ENCODE measurements at places on chromosomes 7 and 10.

GRCh38 chr7:69782917-69783684 is 184.8 kb downstream of the AUTS2 start:
- no peak for DNase-seq

DNA sequence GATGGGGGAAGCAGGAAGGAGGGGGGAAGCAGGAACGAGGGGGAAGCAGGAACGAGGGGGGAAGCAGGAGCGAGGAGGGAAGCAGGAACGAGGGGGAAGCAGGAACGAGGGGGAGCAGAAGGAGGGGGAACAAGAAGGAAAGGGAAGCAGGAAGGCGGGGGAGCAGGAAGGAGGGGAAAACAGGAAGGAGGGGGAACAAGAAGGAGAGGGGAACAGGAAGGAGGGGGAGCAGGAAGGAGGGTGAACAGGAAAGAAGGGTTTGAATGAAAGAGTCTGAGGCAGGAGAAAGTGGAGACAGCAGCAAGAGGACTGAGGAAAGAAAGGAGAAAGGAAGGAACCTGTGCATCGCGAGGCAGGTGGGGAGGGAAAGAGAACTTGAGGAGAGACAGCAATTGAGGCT is 256.6 kb downstream of the PTEN start:
- DNase-seq, result no peak

DNA sequence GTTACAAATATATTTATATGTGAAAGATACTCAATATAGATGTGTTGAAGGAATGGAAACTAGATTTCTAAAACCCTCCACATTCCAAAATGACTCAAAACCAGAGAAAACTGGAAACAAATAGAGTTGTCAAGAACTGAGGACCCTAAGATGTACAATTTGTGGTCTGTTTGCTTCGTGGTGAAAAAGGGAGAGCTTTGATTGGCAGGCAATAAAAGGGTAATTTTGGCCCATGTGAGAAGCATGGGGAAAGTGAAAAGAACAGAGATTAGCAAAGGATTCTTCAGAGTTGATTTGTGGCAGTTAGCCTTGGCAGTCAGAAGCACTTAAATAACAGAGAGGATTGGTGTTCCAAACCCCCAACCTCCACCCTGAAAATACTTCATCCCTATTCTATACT is 37.1 kb upstream of the DKK1 start:
- DNase-seq, result no peak

- DNase-seq, result no peak
These were observed 234.0 kb downstream of the SNX10 start for GRCh38 chr7:26525398-26526264.

DNA sequence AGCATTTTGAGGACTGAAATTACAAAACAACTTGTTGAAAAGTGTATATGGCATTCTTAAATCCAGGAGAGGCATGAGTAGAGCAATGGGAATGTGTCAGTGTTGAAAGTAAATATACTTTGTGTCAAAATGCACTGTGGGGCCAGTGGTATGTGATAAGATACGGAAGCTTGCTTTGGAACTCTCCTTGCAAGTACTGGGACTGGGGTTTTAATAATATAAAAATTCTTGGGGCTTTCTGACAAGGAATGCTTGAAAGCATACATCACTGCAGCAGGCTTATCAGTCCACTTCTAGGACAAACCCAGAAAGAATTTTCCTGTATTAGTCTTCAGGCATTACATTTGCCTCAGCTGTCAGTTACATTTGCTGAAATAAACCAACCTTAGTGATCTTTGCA is 472.8 kb upstream of the FZD8 start:
- no peak for DNase-seq

GRCh38 chr10:6711408-6711841 is 131.3 kb upstream of the PRKCQ start:
- no peak for DNase-seq

- no peak for DNase-seq
These were observed 140.2 kb downstream of the PRKG1 start for GRCh38 chr10:51214207-51215196.

GRCh38 chr7:151207315-151207714 is 3.0 kb downstream of the H2BK1 start:
- no peak for DNase-seq

DNA sequence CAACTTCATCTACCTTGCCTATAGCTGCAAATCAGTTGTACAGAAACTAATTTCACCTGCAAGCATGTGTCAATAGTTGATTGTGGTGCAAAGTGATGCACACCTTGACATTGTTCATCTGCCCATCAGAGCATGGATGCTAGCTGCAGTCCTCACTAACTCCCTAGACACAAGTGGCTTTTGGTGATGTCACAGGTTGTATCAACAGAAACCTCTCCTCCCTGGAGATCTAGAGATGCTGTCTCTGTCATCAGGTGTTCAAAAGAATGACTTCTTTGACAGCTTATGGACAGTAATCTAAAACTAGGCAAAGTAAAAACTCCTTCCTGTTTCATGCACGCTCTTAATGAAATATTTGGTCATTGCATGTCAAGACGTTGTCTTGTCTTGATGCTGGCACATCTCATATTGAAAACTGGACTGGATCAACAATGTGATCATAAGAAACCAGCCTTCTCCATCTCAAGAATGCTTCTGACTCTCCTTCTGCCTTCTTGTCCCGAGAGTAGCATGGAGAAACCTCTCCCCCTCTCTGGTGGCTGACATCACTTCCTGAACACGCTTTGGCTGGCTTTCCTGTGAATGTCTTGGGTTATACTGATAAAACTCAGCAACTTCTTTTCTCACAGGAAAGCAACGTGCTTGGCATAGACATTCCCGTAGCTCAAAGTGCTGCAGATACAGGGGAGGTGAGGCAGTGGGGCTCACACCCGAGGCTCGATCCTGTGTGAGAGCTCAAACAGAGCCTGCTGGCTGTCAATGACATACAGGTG is 176.2 kb upstream of the CDCA7L start:
- no peak for DNase-seq

GRCh38 chr10:17850501-17850900 is 41.4 kb downstream of the MRC1 start:
- DNase-seq, result no peak

- no peak for DNase-seq
These were observed 96.7 kb upstream of the PIK3CG start for GRCh38 chr7:106768324-106768751.

DNA sequence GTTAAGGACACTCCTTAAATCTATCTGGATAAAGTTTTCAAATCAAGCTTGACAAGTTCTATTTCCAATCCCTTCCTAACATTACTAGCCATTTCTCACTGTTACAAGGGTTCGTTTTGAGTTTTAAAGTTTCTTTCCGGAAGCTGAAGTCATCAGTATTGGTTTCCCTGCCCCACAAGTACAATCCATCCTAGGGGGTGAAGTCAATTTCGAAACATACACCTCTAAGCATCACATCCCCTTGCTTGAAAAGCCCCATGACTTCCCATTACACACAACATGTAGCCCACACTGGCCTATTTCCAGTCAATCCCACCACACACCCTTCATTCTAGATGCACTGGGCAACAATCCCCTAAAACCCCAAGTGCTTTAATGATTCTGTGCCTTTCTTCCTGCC is 13.0 kb downstream of the DPY19L1 start:
- no peak for DNase-seq

DNA sequence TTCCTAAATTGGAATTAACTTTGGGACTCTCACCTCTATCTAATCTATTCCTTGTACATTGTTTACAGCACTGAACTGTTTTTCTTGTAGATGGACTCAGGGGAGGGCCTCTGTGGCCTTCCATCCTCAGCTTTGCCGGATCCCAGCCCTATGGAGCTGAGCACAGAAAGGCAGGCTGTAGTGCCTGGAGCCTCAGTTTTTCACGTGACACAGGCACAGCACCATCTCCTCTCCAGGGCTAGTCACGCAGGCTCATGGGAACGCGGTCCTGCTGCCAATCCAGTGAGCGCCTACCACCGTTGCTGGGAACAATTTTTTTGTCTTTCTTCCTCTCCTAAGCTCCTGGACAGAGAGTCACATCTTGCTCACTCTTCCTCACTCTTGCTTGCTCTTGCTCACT is 75.6 kb upstream of the DDC start:
- no peak for DNase-seq

- DNase-seq, result no peak
These were observed 42.4 kb upstream of the NANOS1 start for GRCh38 chr10:118986815-118987790.

- DNase-seq, result no peak
These were observed 193.8 kb upstream of the PTER start for GRCh38 chr10:16242859-16243613.

DNA sequence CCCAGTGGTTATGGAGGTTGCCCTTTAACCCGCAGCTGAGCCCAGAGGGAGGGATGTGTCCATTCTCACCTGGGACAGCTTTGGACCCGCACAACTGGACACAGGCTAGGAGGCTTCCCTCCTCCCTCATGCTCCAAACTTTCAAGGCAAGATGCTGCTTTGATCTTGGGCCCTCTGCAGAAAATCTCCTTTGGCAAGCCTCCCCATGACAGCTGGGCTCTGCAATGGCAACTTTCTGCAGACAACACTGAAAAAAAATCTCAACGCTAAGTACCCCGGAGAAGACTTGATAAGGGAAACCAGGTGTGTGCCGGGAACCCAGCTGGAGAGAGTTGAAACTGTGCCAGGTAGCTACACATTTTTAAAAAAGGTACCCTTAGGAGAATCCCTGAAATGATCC is 610.1 kb downstream of the LRMDA start:
- DNase-seq, result no peak

DNA sequence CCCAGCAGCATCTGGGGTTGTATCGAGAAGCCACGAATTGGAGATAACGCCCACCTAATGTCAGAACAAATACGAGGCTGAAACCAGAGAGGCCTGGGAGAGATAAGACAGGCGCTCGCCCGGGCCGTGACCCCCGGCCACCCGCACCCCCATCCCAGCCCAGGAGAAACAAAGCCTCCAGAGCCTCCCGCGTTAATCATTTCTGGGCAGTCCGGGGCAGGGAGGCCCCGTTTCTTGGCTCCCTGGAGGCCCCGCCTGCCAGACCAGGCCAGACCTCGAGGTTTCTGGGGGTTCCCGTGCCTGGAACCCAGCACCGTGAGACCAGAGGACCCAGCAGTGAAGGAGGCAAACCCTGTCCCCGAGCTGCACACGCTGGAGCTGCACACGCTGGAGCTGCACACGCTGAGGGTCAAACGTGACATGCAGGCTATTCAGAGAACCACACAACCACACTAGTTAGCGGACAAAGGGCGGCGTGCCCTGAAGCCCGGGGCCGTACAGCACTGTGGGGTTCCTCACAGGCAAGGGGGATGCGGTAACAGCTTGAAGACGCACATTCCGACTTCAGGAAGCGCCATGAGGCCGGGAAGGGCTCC is 53.4 kb downstream of the FOXL3 start:
- no peak for DNase-seq

GRCh38 chr7:150935149-150935548 is 43.0 kb downstream of the KCNH2 start:
- no peak for DNase-seq

DNA sequence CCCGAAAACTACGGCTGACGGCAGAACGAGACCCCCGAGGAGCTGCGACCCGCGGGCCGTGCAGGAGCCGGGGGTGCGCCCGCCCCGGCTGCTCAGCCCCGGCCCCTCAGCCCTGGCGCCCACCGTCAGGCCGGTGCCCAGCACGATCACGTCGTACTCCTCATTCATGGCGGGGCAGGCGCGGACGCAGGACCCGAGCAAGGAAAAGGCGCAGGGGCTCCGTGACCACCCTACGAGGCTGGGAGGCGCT is 218 bp downstream of the GDI2 start:
- no peak for DNase-seq

GRCh38 chr7:99674995-99675742 is 4.6 kb downstream of the CYP3A5 start:
- DNase-seq, result no peak

Data from activated T-helper 1 cell treated with anti-CD3 and anti-CD28 coated beads, Interleukin-2, amount 50 U/mL, for 16 hours (primary cell).